Right renal pelvis (tissue), 4 donors: ENCODE measurements at places on chromosomes 6 and 20. TPM values are rescaled to one million over a fixed set of nuclear protein-coding genes. Genes with fewer than 3 reads are reported as not detected.

DNA sequence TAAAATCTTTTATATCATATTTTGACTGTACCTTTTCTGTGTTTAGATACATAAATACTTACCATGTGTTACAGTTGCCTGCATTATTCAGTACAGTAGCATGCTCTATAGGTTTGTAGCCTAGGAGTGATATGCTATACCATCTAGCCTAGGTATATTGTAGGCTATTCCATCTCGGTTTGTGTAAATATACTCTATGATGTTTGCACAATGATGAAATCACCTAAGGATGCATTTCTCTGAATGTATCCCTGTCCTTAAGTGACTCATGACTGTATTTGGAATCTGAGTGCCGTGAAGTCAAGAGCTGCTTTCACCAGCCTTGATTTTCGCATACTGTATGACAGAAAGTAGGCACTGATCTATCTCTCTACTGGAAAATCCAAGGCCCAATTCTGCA, 129.9 kb downstream of the UTRN start:
- no peak for DNase-seq

- DNase-seq: no peak
Measured at GRCh38 chr6:125140808-125141207, 12.8 kb upstream of the TPD52L1 start.

- DNase-seq: no peak
Measured at GRCh38 chr6:99810942-99811620, 182.9 kb downstream of the MCHR2 start.

DNA sequence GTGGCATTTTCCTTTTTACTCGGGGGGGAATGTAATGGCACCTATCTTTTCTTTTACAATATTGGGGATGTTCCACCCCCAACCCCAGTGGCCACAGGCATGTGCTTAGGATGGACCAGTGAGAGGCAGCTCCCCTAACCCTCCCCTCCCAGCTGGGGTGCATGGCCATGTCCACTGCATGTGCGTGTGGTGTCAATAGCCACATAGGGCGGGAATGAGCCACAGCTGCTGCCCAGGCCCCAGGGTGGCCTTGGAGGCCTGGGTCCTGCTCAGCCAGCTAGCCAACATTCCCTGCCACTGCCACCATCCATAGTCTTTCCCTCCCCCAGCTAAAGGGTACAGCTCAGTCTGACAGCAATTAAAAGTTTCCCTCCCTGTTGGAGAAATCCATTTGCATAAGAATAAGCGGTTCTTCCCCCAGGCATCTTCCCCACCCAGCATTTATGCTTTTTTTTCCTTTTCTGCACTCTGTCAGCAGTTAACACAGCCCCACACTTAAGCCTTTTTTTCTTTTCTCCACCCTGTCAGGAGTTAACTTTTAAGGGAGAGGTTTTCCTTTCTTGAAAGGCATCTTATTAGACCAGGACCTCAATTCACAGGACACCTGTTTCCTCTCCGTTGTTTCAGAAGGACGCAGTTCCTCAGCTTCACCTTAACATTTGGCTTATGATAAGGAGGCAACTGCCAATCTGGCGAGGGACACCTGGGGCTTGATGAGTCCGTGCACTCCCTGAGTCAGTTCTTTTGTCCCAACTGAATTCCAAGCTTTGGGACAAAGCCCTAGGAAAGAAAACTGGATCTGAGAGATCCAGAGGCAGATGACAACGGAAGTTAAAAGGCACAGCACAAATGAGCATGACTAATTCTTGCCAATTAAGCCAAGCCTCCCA, 121.4 kb downstream of the TPBG start:
- DNase-seq: no peak

The LY6G6D gene
- polyA plus RNA-seq: not detected

The HSPA1L gene
- polyA plus RNA-seq: 4.1 TPM

The BPIFB4 gene
- not detected for polyA plus RNA-seq

The TAF4 gene
- 18.2 TPM for polyA plus RNA-seq

The COL19A1 gene
- 4.3 TPM for polyA plus RNA-seq
